ENCODE measurements at places on chromosomes 5 and 9. TPM values are rescaled to one million over a fixed set of nuclear protein-coding genes. Genes with fewer than 3 reads are reported as not detected.

DNA sequence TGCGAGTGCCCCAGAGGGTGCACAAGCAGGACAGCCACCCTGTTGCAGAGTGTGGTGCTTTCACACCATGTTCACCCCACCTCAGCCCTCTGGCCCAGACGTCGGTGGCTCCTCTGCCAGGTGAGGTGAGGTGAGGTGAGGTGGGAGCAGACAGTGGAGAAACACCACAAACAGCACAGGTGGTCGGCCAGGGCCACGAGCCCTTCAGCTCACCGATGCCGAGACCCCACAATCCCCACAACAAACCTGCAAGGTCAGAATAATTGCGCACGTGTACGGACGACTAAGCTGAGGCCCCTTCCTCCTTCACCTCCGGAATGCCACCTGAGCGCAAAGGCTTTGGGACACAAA is 10.5 kb downstream of the BRD3 start:
- no peak for DNase-seq

Gene PAPPA
- 0.44 TPM for total RNA-seq

DNA sequence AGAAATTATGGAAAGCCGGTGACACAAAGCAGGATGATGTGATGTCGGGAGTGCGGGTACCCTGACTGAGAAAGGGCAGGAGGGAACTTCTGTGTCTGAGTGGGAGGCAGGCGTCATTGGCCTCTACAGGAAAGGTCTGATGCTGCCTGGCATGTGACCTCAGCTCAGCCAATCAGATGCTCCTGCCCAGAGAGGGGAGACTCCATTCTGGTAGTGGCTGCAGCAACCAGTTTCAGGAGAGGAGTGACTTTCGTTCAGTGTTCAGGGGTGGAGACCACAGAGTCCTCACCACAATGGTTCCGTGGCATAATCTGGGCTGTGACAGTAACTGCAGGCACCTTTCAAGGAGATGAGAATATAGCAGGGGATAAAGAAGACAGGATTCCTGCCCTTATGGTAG is 6.7 kb upstream of the SFXN1 start:
- DNase-seq, result no peak

DNA sequence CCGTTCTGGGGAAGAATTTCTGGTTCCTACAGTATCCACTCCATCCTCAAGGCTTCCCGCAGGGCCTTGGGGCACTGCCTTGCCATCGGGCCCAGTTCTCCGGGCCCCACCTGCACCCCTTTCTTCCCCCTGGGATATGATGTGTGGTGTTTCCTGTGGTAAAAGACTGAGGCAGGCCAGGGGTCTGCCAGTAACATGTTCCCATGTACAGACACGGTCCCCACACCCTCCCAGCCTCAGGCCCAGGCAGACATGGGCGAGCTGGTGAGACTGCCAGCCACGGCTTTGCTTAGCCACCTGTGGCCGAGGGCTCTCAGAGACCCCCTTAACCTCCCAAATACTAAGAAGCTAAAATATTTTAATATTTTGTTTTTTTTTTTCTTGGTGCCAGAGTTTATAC is 46.0 kb downstream of the NDST1 start:
- no peak for DNase-seq

All from lung microvascular endothelial cell (primary cell).